ENCODE measurements at places on chromosomes 16 and 17.

DNA sequence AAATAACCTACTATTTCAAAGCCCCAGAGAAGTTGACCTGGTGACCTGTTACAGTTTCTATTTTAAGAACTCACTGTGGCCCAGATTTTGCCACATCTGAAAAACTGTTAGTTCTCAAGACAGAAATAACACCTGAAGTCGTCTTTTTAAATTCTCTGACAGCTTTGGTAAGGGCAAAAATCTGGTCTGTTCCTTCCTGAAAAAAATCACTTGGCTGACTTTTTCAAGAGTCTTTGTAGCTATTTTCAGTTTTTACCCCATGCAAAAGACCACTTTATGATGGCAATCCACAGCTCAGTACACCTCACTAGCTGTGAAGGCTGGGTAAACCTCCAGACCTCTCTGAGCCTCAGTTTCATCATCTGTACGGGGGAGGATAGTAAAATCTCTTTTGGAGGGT is 60.7 kb upstream of the SREBF1 start:
- no peak for DNase-seq

DNA sequence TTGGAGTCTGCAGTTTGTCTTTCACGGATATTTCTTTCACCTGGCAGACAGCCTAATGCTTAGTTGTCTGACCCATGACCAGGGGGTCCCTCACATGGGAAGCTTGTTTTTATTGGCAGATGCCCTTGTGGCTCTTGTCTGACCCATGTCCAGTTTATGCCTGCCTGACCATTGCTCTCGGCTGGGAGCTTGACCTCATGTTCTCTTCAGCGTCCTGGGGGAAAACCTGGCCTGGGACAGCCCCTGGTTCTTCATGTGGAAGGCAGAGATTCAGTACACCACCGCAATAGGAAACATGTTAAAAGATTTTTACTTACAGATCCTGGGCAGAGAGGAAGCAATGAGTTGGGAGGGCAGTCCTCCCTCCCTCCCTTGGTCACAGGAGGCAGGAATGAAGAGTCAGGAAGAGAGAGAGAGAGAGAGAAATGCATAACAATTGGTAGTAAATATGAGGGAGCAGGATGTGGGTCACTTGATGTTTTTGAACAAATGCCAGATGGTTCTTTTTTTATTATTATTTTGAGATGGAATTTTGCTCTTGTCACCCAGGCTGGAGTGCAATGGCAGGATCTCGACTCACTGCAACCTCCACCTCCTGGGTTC is 302.7 kb upstream of the MYOCD start:
- DNase-seq, result peak; percentile 65

DNA sequence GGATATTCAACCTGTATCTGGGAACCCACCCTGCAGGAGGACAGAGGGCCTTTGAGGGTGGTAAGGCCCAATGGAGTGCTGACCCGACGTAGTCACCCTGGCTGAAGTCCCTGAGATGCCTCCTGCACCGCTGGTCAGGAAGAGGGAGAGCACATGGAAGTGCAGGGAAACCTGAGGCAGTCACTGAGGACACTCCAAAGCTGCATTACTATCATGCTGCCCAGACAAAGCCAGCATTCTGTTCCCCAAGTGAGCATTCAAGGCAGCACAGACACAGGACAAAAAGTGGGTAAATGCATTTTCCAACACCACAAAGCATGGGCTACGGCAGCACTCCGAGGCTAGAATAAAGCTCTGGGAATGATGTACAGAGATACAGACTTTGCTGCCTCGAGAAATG is 46.8 kb upstream of the BCAR1 start:
- DNase-seq, result no peak

GRCh38 chr17:45889579-45889978 is 4.8 kb upstream of the MAPT start:
- DNase-seq, result no peak

GRCh38 chr16:89054714-89055113 is 38.9 kb upstream of the ACSF3 start:
- DNase-seq, result no peak

DNA sequence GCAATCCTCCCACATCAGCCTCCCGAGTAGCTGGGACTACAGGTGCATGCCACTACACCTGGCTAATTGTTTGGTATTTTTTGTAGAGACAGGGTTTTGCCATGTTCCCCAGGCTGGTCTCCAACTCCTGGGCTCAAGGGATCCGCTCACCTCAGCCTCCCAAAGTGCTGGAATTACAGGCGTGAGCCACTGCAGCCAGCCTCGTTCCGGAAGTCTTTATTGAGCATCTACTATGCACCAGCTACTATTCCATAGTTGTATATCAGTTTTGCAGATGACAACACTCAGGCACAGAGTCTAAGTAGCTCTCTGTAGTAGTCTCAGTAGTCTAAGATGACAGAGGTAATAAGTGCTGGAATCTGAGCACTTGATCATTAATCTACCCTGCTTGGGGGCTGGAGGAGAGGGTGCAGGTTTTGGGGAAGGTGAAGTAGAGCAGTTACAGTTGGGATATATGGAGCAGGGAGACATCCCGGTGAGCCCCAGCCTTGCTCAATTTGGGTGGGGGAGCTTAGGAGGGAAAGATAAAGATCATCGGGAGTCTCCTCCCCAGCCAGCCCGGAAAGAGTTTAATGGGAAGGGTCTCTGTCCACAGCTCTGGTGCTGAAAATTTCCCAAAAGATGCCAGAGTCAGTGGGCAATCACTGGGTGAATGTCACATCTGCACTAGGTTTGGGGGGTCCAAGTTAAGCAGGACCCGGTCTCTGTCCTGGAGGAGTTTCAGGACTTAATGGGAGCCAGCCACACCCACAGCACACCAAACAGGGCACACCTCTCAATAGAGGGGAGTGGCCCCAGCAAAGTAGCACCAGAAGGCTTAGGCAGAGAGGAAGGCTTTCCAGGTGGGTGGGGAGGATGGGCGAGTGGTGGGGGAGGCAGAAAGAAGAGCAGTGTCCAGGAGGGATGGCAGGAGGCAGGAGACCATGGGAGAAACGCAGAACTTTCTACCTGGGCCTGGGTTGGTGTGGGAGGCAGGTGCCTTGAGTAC is 1.7 kb downstream of the OTOP3 start:
- DNase-seq, result no peak

DNA sequence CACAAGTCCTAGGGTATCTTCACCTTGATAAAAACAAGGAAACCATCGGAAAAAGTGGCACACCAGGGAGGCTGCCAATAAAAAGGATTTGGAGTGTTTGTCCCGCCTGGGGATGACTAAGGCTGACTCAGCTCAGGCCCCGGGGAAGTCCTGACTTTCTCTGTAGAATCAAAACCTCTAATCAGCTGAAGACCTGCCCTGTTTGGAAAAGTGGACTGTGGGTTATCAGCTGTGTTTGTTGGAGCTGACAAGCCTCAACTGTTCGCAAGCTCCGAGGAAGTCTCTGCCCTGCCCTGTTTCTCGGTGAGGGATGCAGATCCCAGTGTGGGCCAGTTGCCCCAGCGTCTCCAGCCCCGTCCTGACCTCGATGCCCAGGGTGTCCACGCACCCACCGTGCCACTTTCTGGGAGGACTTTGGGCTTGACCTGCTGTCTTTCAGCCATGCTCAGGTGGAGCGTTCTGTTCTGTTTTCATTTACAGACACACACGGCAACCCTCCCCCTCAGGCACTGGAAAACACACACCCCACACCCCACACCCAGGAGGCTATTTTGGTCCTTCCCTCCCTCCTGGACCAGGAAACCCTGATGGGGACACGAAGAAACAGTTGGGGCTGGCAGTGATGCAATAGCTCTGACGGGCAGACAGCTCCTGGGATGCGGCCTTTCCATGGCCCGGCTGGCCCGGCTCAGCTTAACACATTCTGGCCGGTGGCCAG is 27.6 kb upstream of the PITPNA start:
- DNase-seq, result peak; percentile 84

- no peak for DNase-seq
These were observed 75.2 kb upstream of the TRAP1 start for GRCh38 chr16:3792472-3793012.

GRCh38 chr16:87674419-87674818 is 72.1 kb downstream of the JPH3 start:
- no peak for DNase-seq

DNA sequence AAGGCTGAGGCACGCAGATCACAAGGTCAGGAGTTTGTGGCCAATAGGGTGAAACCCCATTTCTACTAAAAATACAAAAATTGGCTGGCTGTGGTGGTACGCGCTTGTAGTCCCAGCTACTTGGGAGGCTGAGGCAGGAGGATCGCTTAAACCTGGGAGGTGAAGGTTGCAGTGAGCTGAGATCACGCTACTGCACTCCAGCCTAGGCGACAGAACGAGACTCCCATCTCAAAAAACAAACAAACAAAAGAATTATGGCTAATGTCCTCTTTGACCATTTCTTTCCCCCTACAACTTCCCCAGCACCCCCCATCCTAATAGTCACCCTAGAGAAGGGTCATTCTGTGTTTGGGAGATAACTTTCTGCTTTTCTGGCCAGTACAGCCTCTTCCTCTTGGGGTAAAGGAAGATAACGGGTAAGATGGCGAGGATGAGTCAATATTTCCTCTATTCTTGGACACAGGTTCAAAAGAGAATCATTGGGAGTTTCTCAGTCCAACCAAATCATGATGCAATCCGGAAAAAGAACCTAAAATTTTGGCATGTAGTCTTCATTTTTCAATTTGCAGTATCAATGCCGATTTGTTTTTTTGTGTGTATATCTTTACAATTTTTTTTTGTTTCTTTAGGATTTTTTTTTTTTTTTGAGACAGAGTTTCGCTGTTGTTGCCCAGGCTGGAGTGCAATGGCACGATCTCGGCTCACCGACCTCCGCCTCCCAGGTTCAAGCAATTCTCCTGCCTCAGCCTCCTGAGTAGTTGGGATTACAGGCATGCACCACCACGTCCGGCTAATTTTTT is 107.6 kb upstream of the MED13 start:
- DNase-seq, result no peak

- no peak for DNase-seq
These were observed 2.2 kb downstream of the PITPNC1 start for GRCh38 chr17:67379251-67379630.

DNA sequence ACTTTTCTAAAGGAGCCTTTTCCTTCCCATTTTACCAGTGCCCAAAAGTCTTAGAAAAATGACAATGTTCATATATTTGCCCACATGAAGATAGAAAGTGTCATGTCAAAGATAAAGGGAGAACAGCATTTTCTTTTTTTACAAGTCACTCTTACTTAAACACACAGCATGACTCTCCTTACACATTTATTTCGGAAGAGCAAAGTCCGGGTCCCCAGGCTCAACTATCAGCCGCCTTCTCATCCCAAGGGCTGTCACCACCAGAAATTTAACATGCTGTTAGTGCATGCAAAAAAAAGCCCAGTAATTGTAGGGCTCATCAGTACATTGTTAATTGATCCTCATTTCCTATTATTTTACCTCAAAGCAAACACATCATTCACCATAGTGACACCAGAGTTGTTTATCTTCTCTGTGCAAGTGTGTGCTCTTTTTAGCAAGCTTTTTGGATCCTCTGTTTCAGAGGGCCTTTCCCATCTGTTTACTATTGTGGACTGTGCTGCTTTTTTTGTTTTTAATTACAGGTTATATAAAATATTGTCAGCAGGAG is 560.3 kb downstream of the WWOX start:
- no peak for DNase-seq

GRCh38 chr16:30920891-30921290 is 2.5 kb upstream of the FBXL19 start:
- no peak for DNase-seq
